ENCODE measurements at places on chromosomes 1 and 21.

DNA sequence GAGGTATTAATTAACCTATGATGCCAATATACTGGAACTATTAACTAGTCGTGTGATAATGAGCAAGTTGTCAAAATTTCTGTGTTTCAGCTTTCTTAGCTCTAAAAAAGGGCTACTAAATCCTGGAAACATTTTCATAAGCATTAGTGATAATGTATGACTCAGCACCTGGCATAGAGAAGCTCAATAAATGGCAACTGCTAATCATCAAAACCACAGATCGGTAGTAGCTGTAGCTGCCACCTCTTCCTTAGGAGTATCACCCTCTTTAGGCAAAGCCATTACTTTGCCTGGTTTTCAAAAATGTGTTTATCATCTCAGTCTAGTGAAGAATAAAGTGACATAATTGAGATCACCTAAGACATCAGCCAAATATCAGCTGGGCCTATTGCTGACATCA, 75.5 kb downstream of the TPR start:
- DNase-seq = no peak

- DNase-seq = no peak
These were observed 45.1 kb downstream of the BCL9 start for GRCh38 chr1:147586414-147586813.

DNA sequence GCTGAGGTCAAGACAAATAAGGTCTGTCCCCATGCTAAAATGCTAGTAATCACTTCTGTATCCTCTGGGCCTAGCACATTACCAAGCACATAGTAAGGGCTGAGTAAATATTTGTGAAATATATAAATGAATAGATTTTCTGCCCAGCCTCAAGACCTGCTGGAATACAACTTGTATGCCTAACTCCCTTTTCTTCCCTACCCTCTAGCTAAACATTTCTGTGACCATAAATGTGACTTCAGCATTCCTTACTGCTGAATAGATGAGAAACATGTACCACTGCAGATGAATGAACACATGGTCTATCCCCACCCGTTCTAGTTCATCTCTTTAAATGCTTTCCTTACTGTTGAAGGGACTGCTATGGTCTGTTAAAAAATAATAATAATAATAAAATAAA, 209.0 kb upstream of the HOOK1 start:
- DNase-seq = peak; percentile 45

DNA sequence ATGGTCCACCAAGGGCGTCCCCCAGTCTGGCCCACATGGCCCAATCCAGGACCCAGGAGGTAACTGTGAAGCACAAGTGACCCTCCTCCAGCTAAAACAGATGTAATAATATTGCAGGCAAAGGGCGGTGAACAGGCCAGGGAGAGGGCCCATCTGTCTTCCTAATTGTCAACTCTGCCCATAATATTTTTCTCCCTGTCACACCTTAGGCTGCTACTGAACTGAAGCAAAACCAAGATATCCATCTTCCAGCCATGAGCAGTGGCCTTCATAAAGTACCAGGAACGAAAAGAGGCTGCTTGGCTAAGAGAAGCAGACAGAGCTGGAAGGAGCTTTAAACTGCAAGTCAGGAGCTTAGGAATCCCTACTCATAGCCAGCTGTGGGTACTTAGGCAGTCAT, 3.1 kb downstream of the KANK4 start:
- DNase-seq = no peak

- DNase-seq = no peak
These were observed 442.7 kb downstream of the PTBP2 start for GRCh38 chr1:97164276-97164639.

- peak; percentile 64 for DNase-seq
These were observed 11.6 kb downstream of the TINAGL1 start for GRCh38 chr1:31587720-31588423.

- DNase-seq = no peak
These were observed 10.5 kb upstream of the CASZ1 start for GRCh38 chr1:10806966-10807365.

GRCh38 chr1:22387919-22388580, 63.6 kb upstream of the ZBTB40 start:
- peak; percentile 29 for DNase-seq

- DNase-seq = no peak
These were observed 4.2 kb upstream of the ACADM start for GRCh38 chr1:75720325-75720724.

GRCh38 chr1:109984190-109984455, 442 bp upstream of the AHCYL1 start:
- peak; percentile 50 for DNase-seq

DNA sequence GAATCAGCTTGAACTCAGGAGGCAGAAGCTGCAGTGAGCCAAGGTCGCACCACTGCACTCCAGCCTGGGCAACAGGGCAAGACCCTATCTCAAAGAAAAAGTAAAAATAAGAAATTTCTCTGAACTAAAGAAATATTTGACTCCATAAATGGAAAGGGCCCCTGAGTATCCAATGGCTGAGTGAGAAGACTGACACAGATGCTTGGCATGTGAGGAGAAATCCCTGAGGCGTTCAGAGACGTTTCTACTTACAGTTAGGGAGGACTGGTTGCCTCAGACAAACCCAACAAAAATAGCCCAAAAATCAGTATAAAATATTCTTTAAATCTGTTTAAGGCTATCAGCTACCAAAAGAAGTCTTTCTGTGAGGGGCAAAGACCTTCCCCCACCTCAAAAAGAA, 3.0 kb upstream of the SUMO3 start:
- DNase-seq = peak; percentile 75

GRCh38 chr21:30102871-30103270, 63.7 kb downstream of the CLDN17 start:
- DNase-seq = no peak

GRCh38 chr1:180925471-180926051, 12.9 kb downstream of the KIAA1614 start:
- DNase-seq = no peak

DNA sequence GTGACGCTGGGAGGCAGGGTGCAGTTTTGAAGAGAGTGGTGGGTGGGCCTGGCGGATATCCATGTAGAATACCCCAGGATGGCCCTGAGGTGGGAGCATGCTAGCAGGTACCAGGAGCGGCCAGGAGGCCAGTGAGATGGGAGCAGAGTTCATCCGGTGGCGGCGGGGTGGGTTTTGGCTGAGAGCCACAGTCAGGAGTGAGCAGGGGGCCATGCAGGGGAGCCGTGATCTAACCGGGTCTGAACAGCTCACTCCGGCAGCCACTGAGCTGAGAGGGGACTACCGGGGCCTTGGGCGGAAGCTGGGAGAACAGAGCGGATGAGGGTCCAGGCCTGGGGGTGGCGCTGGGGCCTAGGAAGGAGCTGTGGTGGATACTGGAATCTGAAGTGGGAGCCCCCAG, 47.6 kb upstream of the LRP8 start:
- DNase-seq = no peak

- no peak for DNase-seq
These were observed 15.4 kb downstream of the RABGAP1L start for GRCh38 chr1:174174461-174175329.
